ENCODE measurements at places on chromosomes 12 and 14.
A peak's percentile ranks its signal among the peaks of the same experiment; 100 is the strongest.

- peak; percentile 58 for DNase-seq
Observed at GRCh38 chr14:60656686-60657455, 7.6 kb upstream of the SIX1 start.

DNA sequence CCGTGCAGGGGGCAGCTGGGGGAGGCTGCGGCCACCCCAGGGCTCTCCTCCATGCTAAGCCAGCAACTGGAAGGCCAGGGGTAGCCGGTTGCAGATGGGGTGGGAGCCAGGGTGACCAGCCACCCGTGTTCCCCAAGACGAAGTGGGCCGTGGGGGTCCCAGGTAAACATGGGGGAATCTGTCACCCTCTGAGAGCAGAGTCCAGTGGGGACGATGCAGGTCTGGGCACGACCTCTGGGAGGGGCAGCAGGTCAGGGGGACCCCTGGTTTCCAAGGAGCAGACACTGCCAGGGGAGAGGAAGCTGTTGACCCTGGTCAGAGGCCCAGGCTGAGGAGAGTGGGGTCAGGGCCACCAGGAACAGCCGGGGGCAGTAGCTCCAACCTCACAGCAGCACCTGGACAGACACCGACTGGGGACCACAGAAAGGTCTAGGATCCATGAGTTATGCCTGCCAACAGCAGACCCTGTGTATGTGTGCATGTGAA is 35.0 kb upstream of the FBRSL1 start:
- DNase-seq = no peak

GRCh38 chr12:114920771-114921554 is 237.0 kb upstream of the TBX3 start:
- no peak for DNase-seq

- DNase-seq = no peak
Observed at GRCh38 chr12:75784591-75784990, 247.0 kb downstream of the PHLDA1 start.

DNA sequence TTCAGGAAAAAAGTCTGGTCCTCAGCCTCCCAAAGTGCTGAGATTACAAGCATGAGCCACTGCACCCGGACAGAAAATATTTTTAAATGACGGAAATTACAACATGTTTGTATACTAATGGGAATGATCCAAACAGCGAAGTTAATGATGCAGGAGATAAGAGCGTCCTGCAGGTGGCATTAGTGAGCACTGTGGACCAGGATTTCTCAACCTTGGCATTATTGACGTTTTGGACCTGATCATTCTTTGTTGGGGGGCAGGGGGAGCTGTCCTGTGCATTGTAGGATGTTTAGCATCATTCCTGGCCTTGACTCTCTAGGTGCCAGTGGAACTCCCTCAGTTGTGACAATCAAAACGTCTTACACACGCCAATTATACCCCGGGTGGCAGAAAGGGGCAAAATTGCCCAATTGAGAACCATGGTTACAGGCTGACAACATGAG is 34.1 kb downstream of the SCFD1 start:
- peak; percentile 35 for DNase-seq

- no peak for DNase-seq
Observed at GRCh38 chr14:68968051-68968450, 11.1 kb downstream of the ACTN1 start.

- no peak for DNase-seq
Observed at GRCh38 chr12:108797677-108798076, 59.7 kb downstream of the SSH1 start.

- DNase-seq = no peak
Observed at GRCh38 chr12:93783832-93784231, 106.7 kb downstream of the CRADD start.

DNA sequence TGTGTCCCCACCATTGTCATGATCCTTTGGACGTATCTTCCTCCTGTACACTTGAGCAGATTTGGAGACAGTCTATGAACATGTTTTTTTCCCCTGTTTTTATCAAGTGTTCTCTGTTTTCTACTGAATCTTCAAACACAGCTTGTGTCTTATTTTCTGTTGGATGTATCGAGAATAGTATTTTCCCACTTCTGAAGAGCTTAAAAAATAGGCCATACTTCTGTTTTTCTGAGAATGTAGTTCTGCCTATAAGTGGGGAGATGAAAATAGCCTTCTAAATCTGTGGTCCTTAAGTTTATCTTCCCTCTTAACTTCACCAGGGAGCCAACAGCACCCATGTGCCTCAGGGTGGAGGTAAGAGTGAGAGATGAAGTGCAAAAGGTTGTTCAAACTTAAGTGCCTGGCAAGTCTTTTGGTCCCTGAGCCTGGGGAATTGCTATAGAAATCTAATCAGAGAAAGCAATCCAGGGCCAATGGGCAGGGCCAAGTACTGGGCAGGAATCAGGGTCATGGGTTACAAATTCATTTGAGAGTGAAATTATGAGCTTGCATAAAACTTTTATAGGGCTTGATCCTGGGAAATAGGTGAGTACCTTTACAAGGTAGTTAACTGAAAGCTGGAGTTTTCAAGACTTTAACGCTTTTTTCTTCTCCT is 58.9 kb downstream of the ARF6 start:
- no peak for DNase-seq

DNA sequence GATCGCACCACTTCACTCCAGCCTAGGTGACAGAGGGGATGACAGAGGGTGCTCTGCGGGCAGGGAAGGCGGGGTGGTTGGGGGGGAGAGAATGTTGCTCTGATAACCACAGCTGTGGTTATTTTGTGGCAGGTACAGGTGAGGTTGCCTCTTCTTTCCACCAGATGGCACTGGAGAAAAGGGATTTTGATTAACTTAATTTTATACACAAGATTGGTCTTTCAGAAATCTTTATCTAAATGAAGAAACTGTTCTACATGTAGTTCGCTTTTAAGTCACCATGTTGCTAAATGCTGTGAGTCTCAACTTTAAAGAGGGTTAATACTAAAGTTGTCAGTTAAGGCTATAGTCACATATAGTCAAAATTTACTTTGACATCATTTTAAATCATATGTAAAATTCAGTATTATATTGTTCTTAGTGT is 25.7 kb downstream of the FGF23 start:
- DNase-seq = no peak

DNA sequence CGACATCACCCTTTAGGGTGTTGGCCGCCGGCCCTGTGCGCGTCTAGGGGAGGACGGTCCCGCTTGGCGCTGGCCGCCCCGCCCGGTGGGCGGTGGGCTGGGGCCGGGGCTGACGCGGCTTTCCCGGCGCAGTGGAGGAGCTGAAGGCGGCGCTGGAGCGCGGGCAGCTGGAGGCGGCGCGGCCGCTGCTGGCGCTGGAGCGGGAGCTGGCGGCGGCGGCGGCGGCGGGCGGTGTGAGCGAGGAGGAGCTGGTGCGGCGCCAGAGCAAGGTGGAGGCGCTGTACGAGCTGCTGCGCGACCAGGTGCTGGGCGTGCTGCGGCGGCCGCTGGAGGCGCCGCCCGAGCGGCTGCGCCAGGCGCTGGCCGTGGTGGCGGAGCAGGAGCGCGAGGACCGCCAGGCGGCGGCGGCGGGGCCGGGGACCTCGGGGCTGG is 3.6 kb downstream of the TNFAIP2 start:
- no peak for DNase-seq

GRCh38 chr12:93847517-93848474 is 170.6 kb downstream of the CRADD start:
- DNase-seq = peak; percentile 15

DNA sequence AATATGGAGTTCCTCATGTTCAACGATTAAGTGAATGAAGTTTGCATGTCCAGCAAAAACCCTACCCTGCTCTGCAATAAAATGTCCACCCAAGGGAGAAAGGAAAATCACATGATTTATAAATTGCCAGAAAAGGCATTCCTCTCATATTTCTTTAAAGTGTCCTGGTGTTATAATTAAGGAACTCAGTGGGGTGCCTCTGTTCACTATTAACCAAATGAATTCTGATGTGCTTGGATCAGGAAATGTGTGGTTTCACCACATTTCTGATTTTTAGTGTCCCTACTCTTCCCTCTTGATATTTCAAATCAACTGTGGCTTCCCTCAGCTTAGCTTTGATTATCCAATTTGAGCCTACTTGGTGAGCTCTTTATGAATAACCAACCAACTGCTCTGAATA is 208.1 kb downstream of the PHLDA1 start:
- no peak for DNase-seq

GRCh38 chr14:47390831-47391504 is 284.4 kb downstream of the MDGA2 start:
- DNase-seq = no peak

DNA sequence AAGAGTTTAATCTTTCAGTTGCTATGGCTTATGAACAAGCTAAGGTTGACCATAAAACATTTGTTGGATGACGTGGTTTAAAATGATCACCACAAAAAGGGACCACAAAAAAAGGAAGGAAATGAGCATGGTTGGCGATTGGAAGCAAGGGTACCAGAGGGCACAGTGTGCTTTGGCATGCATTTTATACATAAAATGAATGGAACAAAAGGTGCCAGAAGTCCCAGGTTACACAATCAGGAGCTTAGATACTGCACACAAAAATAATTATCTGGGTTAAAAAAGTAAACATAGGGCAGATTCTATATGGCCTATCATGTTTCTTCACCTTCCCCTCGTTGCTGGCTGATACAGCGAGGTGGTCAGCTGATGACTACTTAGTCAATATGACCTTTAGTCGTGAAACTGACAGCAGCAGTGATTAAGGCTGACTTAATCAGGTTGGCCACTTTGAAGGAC is 50.7 kb downstream of the ZC3H14 start:
- peak; percentile 19 for DNase-seq

GRCh38 chr14:31229638-31230572 is 22.3 kb upstream of the HECTD1 start:
- DNase-seq = no peak

- no peak for DNase-seq
Observed at GRCh38 chr12:131817241-131817640, 11.0 kb upstream of the MMP17 start.

GRCh38 chr12:123071099-123071800 is 79.6 kb downstream of the PITPNM2 start:
- no peak for DNase-seq

GRCh38 chr12:3991798-3992580 is 118.8 kb upstream of the PARP11 start:
- no peak for DNase-seq

DNA sequence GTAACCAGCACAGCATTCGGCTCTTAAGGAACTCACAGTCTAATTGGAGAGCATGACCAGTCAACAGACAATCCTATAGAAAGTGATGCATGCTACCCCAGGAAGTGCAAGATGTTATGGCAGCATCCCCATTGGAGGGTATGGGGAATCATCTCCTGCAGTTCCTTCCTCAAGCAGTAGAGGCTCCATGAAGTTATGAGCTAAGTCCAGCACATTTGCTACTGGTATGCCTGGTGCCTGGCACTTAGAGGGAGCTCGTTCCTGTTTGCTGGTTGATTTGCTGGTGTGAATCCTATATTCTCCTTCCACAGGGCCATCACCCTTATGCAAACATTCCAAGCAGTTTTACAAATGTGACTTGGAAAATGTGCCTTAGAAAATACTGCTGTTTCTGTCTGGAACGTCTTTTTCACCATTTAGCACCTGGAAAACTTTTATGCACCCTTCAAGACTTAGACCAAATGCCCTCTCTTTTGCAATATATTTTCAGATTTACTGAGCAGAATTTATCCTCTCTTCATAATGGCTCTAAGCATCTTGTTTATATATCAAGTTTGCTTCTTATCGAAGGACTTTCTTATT is 136.1 kb upstream of the WSCD2 start:
- DNase-seq = no peak

DNA sequence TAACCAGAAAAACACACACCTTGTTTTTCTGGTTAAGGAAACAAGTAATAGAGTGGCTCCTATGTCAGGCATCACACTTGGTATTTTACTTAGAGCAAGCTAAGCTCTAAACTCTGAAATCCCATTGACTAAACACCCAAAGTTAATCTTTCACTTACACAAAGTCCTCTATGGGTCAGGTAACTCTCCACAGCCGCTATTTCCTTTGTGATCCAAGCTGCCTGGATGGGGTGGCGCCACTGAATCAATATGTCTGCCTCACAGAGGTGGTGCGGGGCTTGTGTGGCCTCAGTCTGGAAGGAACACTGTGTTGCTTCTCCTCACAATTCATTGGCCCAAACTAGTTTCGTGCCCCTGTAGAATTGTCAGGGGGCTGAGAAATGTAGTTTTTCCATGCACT is 160.0 kb upstream of the E2F7 start:
- no peak for DNase-seq

- DNase-seq = peak; percentile 57
Observed at GRCh38 chr12:104201238-104202001, 14.2 kb upstream of the TXNRD1 start.

DNA sequence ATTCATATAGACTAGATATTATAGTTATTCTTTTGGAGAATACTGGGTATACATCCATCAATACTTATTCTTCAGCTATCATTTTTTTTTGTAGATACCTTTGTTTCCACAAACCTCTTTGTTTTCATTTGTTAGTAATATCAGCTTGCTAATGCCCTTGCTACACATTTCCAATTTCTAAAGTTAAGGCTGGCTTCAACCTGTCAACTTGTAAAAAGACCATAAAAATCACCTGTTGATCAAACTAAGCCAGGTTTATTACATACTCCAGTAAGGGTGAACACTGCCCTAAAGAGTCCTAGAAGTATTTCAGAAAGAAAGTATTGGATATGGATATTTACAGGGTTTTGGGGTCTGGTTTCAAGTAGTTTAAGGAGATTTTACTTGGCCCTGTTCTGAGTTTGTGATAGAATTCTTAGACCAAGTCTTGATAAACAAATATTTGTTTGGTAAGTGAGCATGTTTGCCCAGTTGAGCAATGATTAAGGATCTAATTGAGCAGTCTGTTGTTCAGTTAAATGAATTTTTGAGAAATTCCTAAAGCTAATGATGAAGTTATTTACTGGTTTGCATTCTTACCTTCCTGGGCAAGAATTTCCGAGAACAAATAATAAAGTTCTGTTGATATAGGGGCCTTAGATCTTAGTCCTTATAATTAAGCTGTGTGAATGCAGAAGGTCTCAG is 52.8 kb upstream of the LRTM2 start:
- DNase-seq = no peak

DNA sequence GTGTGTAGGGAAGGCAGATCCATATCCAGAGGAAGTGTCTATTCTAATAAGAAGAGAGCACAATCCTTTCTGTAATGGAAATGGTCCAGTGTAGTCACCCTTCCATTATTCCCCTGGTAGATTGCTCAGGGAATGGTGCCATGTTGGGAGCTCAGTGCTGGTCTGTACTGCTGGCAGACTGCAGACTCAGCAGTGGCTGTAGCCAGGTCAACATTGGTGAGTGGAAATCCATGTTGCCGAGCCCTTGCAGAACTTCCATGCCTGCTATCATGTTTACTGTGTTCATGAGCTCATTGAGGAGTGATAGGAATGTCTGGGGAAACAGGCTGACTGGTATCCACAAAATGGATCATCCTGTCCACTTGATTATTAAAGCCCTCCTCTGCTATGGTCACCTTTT is 128.7 kb downstream of the MIPOL1 start:
- DNase-seq = no peak

All from naive B cell (primary cell).